ENCODE measurements at places on chromosomes 4 and X.

- DNase-seq, result no peak
Measured at GRCh38 chr4:94412658-94413038, 39.1 kb upstream of the PDLIM5 start.

GRCh38 chr4:30755346-30755745 lies 35.2 kb downstream of the PCDH7 start:
- no peak for DNase-seq

DNA sequence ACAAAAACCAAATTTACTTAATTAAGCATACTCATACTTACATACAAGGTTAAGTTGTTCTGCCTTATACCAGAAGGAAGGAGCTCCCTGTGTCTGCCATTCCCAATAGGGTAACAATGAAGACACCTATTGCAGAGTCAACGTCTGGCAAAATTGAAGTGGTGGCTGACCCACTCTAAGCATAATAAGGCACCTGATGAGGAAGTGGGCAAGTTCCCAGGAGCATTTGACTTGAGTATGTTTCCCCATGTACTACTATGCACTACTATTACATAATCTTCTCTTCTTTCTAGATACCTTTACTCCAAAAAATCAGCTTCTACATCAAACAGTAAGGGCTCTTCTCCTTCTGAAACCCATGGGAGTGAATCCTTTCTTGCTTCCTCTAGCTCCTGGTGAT lies 591.5 kb downstream of the PPARGC1A start:
- no peak for DNase-seq

GRCh38 chr4:135249024-135249423 lies 1047.4 kb upstream of the PABPC4L start:
- no peak for DNase-seq

GRCh38 chrX:41518127-41518840 lies 71.1 kb downstream of the NYX start:
- peak; percentile 53 for DNase-seq

GRCh38 chrX:41664375-41664901 lies 24.3 kb upstream of the GPR34 start:
- peak; percentile 6 for DNase-seq

- no peak for DNase-seq
Measured at GRCh38 chrX:15464704-15465103, 28.4 kb downstream of the PIR start.

DNA sequence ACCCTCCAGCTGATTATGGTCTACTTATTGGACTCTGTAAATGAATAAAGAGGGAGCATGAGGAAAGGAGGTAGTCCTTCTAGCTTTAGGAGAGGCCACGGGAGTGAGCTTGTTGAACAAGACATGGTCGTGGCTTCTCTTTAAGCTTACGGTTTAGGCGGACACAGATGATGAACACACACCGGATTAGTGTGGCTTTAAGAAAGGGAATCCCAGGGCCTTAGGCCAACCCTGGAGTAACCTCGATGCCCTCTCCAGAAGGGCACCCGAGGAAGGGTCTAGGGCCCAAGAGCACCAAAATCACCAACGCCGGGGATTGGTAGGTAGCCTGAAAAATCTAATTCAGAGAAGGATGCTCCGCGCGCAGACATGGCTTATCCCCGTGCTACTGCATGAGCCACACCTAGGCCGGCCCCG lies 39.4 kb downstream of the ERVMER34-1 start:
- DNase-seq, result no peak

- DNase-seq, result no peak
Measured at GRCh38 chrX:10041383-10041782, 74.2 kb downstream of the CLDN34 start.

- DNase-seq, result no peak
Measured at GRCh38 chr4:110361921-110362320, 114.0 kb upstream of the ENPEP start.

Measured in stimulated activated CD4-positive, alpha-beta T cell treated with anti-CD3 and anti-CD28 coated beads, Interleukin-1b, Interleukin-23, amount 100 ng/mL, for 48 hours (primary cell).